ENCODE measurements at places on chromosomes 6 and 20.
A peak's percentile ranks its signal among the peaks of the same experiment; 100 is the strongest.

DNA sequence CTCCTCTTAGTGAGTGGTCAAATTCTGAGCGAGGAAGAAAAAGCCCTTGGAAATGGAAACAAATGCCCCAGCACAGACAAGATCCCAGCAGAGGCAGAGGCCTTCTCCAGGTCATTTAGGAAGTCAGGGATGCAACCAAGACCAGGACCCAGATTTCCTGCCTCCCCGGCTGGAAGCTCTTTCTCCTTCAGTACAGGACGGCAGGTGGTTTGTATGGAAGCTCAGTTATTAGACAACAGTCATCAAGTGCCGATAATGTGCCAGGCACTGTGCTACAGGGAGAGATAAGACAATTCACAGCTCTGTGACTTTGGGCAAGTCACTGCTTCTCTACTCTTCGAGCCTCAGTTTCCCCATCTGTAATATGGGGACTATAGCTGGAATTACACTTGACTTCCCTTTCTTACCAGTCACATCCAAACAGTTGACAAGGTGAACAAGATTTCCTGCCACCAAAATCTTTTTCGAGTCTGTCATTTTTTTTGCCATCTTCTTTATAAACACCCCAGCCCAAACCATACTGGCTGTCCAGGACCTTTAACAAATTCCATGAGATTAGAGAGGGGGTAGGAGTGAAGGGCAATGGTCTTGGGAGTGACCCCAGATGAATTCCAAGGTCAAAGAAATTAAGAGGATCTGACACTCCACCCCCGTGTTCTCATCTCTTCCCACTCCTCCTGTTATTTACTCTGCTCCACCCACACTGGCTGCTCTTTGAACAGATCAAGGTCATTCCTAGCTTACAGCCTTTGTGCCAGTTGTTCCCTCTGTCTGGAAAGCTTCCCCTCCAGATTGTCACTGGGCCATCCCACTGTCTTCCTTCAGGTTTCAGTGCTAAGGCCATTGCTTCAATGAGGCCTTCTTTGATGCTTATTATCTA is 6.0 kb downstream of the MMP9 start:
- DNase-seq = no peak

DNA sequence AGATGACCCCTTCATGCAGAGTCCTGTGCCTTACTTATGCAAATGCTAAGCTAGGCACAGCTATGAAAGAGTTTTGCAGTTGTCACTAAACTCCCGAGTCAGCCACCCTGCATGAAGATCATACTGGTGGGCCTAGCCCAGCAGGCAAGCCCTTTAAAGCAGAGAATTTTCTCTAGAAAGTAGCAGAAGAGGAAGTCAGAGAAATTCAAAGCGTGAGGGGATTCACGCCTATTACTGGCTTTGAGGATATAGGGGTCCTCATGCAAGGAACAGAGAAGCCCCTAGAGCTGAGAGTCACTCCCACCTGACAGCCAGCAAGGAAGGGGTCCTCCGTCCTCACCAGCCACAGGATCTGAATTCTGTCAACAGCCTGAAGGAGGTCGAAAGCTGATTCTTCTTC is 54.6 kb downstream of the MYB start:
- DNase-seq = no peak

DNA sequence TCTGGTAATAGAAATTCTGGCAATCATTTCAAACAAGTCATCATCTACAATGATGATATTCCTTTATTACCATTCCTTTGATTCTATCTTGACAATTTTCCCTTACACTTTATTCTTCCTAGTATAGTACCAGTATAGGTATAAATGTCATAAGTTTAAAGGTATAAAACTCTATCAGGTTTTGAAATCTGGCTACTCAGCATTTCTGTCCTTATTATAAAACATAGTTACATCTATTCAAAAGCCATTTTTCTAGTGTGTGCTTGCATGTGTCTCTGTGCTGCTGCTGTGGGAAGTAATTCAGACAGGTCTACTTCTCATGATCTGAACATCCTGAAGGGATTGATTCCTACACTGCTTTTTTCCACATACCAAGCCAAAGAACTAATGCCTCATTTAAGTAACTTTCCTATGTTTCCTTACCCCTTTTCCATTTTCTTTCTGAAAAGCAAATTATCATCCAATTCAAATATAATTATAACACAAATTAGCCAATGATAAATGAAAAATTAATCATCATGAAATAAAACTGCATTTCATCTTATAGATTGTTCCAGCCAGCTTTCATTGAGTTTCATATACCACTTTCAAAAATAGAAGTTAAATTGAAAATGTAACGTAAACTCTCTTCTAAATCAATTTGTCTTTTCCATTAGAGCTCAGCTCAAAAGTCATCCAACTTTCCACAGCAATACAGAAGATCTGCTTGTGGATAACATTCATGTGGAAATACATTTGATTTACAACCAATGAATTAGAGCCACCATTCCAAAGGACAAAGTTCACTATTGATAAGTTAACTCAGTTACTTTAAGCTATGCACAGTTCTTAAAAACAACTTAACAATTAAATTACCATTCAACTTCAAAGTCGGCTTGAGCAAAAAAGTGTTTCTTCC is 35.9 kb downstream of the COL12A1 start:
- no peak for DNase-seq

GRCh38 chr6:125340175-125340835 is 38.5 kb upstream of the HDDC2 start:
- no peak for DNase-seq

- no peak for DNase-seq
Observed at GRCh38 chr6:139965393-139965792, 590.9 kb upstream of the CITED2 start.

- no peak for DNase-seq
Observed at GRCh38 chr6:14804785-14805210, 441.1 kb upstream of the JARID2 start.

DNA sequence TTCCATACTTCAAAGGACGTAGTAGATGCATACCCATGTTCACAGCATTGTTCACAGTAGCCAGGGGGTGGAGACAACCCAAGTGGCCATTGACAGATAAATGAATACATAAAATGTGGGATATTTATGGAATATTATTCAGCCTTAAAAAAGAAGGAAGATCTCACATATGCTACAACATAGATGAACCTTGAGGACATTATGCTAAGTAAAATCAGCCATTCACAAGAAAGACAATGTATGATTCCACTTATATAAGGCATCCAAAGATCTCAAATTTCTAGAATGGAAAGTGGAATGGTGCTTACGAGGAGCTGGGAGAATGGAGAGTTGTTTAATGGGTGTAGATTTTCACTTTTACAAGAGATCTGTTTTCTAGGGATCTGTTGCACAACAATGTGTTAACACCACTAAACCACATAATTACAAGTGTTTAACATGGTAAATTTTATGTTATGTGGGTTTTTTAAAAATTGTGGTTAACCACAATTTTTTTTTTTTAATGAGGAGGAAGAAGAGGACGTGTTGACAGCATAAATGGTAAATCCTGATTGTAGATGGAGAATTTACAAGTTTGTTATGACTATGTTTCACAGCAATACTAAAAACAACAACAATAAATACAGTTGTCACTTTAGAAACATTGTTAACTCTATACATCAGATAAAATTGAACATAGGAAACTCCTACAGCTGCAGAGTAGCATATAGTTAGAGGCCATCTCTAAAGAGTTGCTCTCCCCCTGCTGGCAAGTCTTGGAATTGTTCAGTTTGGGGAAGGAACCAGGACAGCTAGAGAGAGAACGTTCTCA is 41.6 kb downstream of the CCN2 start:
- DNase-seq = peak; percentile 54

All from CMK (cell line).